Cortex of kidney (tissue), 1 donor: ENCODE measurements at places on chromosomes 13 and 19.

GRCh38 chr19:53813996-53814395 lies 10.1 kb downstream of the NLRP12 start:
- no peak for DNase-seq

GRCh38 chr13:41148419-41149283 lies 16.0 kb upstream of the KBTBD6 start:
- no peak for DNase-seq

DNA sequence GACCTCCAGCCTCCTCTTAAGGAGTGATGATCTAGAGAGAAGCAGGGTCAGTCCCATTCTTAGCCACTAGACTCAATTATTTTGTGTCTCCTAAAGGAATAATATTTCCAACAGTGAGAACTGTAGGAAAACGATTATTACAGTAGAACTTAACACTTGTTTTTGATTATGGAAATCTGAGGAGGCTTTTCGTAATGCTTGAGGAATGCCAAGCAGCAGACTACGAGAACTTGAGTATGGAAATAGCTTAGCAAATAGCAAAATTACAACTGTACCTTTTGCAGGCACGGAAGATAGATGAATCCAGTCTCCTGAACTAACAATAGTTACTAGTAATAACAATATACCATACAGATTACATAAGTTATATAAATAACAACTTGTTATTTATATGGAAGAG lies 12.2 kb downstream of the BRD4 start:
- no peak for DNase-seq

- no peak for DNase-seq
Observed at GRCh38 chr19:46861691-46862502, 1.1 kb downstream of the ARHGAP35 start.

DNA sequence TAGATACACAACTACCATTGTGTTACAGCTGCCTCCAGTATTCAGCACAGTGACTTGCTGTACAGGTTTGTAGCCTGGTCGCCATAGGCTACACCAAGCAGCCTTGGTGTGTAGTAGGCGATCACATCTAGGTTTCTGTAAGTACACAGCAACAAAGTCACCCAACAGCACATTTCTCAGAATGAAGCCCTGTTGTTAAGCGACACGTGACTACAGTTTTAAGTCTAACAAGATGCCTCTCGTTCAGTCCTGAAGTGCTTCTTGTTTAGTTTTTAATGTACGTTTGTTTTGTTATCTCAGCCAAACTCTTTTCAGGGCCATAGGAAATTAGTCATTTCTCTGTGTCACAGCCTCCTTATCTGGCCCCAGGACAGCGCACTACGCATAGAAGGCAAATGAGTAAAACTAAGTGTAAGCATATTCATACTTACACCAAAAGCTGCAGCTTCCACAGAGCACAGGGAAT lies 50.0 kb upstream of the GPR183 start:
- no peak for DNase-seq

DNA sequence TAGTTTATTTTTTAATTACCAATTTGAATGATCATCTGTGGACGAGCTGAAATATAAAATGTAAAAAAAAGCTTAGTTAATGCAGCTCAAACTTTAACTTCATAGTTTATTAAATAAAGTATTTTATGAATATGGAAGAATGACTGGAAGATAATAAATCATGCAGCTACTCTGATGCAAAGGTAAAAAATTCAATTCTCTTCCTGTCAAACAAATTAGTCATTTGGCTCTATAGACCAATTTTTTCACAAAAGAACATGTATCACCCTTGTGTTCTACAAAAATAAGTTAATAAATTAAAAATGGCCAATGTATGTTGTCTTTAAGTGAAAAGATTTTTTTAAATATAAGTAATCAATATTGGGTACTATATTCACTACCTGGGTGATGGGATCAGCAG lies 26.2 kb downstream of the EXOSC8 start:
- DNase-seq, result no peak

DNA sequence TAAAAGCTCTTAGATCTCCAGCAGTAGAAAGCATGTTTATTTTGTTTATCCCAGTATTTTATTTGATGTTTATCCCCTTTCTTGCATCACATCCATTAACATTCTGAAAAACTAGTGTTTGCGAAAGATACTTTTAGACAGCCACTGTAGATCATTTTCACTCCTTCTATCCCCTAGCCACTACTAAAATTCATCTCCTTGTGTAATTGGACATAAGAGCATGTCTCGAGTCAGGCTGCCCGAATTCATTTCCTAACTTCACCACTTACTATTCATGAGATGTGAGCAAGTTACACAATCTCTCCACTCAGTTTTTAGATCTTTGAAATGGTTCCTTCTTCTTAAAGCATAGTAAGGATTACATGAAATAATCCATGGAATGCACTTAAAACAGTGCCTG lies 514.0 kb downstream of the KLF5 start:
- DNase-seq, result no peak

GRCh38 chr19:50899569-50899968 lies 11.6 kb downstream of the KLK4 start:
- DNase-seq, result no peak

- DNase-seq, result no peak
Observed at GRCh38 chr19:10762656-10763055, 44.8 kb downstream of the DNM2 start.

GRCh38 chr13:36630181-36630803 lies 43.5 kb upstream of the SERTM1 start:
- no peak for DNase-seq
